EH (cell line): ENCODE measurements at places on chromosomes 6 and 20.
A peak's percentile ranks its signal among the peaks of the same experiment; 100 is the strongest.

GRCh38 chr6:156590482-156590881 is 186.7 kb upstream of the ARID1B start:
- no peak for DNase-seq

DNA sequence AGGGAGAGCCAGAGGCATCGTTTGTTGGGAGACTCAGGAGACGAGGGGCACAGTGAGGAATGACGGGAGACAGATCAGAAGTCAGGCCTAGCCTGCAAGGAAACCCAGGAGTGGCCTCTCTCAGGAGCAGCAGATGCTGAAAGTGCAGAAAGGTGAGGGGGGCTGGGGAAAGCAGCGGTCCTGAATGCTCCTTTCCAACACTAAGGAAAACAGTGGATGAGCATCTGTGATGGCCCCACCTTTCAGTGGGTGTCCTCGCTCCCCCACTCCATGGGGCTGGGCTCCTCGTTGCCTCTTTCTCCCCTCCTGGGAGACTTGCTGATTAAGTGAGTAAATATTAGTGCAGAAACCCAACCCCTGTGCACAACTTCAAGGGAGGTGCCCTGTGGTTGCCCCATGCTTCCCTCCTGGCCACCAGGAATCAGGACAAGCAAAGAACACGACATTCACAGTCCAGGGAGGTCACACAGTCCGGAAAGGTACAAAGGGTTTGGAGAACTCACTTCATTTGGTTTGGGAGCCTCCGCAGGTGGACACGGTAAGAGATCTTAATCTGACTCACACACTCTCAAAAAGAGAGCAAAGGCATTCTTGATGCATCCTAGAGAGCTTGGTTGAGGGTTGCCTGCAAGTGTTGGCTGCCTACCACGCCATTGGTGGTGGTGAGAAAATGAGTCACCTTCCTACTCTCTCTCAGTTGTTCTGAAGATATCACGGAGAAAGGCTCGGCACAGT is 9.7 kb upstream of the BPIFB1 start:
- DNase-seq = no peak

DNA sequence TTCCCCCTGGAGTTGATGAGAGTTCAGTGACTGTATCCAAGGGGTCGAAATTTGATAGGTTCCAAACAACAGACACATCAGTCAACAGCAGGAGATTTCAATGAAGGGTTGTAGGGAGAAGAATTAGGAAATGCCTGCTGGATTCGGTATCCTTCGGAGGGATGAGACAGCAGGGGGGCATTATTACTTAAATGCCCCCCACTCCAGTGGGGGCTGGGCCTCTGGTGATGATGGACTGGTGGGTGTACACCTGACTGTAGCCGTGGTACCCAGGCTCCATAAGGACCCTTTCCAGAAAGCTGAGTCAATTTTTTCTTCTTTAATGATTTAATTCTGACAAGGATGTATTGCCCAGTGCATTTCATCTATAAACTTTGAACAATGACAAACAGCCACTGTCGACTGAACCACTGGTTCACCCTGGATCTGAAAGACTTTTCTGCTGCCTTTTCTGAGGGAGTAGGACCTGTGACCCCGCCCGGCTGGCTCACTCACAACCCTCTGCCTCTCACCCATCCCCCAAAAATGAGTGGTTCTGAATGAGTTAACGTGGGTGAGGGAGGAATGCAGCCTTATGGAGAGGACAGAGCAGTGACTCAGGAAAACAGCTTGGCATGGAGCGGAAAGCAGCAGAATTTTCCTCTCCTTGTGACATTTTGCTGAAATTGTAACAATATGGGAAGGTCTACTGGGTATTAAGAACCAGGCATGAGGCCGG is 41.0 kb downstream of the ZMYND8 start:
- DNase-seq = peak; percentile 97

DNA sequence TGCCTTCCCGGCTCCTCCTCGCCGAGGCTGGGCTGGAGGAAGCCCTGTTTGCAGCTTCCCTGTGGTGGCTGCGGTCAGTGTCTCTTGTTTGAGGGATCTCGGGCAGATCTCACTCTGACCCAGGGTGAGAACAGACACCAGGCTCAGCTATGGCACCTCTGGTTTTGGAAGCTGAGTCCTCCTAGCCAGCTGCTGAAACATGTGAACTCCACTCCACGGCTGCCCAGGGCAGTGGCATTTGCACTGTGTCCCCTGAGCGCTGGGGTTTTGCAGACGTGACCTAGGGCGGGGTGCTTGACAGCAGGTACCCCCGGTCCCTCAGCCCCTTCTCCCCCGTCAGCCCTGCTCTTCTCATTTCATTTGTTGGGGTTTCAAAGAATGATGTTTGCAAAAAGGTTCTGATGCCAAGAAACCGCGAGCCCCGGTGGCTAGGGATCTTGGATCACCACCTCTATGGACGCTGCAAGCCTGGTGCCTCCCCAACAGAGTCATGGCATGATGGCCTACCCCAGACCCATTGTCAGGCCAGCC is 55.0 kb upstream of the DACT2 start:
- DNase-seq = no peak

- no peak for DNase-seq
These were observed 212.3 kb upstream of the TBX18 start for GRCh38 chr6:84976526-84977362.

GRCh38 chr20:11159728-11160127 is 485.9 kb upstream of the JAG1 start:
- DNase-seq = peak; percentile 88

GRCh38 chr20:24746351-24746685 is 202.8 kb upstream of the CST7 start:
- no peak for DNase-seq

DNA sequence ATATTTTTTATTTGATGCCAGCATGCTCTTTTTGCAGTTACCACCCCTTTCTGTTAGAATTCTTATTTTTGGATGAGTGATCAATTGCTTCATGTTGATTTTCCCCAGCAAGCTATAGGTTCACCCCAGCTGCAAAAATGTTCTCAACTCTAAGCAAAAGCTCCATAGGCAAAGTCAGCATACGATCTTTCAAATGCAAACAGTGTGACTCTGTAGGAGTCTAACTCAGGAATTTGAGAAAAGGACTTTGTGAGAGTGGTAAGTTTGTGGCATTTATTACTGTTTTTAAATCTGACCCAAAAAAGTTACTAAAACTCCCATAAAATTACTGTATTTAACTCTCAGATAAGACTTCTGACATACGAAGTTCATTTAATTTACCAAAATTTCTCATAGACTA is 134.9 kb upstream of the HSF2 start:
- no peak for DNase-seq

DNA sequence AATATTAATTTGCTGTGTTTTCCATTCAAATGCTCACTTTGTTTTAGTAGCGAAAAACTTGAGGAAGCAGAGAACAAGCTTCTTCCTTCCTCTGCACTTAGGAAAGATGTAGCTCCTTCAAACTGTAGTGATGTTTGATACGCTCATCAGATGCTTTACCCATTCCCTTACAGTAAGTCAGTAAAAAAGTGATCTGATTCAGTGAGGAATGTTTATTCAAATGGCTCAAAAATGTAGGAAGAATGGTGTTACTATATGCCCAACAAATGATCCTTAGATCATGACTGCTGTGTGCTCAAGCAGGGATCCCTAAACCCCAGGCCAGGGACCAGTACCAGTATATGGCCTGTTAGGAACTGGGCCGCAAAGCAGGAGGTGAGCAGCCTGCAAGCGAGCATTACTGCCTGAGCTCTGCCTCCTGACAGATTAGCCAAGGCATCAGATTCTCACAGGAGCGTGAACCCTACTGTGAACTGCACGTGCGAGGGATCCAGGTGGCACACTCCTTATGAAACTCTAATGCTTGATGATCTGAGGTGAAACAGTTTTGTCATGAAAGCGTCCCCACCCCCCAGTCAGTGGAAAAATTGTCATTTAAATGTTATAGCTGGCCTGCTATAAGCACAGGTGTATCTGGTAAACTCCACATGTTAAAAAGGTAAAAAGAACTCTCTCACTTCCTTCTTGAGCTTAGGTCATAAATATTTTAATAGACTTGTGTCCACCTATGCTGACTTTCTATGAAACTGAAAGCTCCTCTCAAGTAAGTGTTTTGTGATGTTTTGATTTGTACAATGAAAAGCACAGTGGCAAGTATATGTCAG is 187.2 kb downstream of the FOXC1 start:
- DNase-seq = peak; percentile 62

- no peak for DNase-seq
These were observed 514.3 kb upstream of the JARID2 start for GRCh38 chr6:14731611-14732010.
